Myocyte (in vitro differentiated cells): ENCODE measurements at places on chromosomes 4 and X. TPM values are rescaled to one million over a fixed set of nuclear protein-coding genes. Genes with fewer than 3 reads are reported as not detected.

DNA sequence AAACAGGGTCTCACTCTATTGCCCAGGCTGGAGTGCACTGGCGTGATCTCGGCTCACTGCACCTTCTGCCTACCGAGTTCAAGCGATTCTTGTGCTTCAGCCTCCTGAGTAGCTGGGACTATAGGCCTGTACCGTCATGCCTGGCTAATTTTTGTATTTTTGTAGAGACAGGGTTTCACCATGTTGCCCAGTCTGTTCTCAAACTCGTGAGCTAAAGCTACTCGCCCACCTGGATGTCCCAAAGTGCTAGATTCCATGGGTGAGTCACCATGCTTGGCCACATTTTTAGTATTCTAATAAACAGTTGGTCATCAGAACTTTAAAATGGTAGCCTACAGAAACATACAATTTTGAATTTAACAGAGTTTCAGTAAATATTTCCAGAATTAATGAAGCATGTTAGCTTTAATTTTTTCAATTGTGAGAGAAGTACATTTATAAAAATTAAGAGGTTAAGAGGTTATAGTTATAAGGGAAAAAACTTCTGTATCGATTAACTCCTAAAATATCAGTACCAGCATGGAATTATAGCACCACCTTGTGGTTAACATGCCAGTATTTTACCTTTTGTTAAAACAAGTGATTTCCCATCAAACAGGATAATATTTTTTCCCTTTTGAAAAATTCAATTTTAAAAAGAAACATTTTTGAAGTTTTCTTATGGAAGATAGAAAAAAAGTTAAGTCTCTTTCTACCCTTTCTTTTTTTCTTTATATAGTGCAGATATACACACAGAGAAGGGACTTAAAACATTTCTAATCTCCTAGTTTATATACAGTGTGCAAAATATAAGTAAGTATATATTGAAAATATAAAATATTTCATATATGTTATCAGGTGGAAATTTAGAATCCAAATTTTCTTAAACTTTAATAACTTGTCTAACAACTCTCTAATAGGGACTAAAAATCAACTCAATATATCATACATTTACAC, 35.4 kb downstream of the CEP44 start:
- peak; percentile 47 for DNase-seq

Gene OPRPN
- total RNA-seq: not detected in 2 replicates

DNA sequence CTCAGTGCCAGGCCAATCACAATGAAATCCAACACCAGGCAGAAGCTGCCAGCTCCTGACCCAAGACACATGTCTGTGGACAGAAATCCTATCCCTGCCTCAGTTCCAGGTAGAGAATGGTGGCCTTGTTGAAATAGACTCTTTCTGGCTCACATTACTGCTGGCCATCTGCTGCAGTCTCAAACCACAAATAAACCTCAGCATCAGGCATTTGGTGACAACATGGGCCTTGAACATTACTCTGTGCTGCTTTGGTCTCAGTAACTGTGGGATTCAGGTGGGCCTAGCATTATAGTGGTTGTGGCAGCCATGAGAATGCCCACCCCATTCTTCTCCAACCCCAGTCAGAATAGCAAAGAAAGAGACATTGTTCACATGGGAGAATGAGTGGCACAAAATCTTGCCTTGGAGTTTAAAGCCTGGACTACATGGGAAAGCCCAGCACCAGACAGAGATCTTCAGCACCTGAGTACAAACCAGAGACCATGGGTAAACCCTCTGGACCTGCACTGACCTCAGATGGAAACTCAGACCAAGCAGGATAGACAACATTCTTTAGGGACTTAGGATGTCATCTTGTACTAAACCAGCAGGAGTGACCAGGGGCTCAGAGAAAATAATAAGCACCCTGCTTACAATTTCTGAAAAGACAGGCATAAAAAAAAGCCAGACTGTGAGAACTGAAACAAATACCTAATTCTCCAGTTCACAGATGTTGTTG, 50.4 kb upstream of the TRAM1L1 start:
- DNase-seq: peak; percentile 95

DNA sequence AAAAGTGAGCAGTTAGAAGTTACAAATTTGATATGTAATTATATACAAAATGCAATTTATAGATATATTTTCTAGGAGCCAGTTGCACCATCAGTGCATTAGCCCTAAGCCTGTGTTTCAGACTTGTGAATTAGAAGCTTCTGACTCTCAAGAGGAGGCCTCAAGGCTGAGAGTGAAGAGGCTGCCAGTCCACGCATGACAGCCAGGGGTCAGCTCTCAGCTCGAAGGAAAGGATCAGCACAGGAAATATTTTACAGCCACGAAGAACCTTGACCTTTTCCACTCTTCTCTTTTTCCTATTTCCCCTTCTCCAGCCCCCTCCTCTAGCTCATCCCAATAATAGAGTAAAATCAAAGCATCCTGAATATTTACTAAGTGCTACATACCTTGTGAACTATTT, 642.4 kb downstream of the TRIML1 start:
- peak; percentile 18 for DNase-seq

GRCh38 chrX:49856819-49857218, 22.5 kb upstream of the USP27X start:
- no peak for DNase-seq

GRCh38 chrX:63281465-63281864, 69.7 kb downstream of the SPIN4 start:
- DNase-seq: no peak

- no peak for DNase-seq
Observed at GRCh38 chr4:161949946-161950725, 213.7 kb downstream of the FSTL5 start.

Gene EXOC1L
- total RNA-seq: not detected in 2 replicates

Gene CT45A2
- not detected in 2 replicates for total RNA-seq

GRCh38 chr4:28225689-28226353, 1365.2 kb downstream of the STIM2 start:
- DNase-seq: no peak

DNA sequence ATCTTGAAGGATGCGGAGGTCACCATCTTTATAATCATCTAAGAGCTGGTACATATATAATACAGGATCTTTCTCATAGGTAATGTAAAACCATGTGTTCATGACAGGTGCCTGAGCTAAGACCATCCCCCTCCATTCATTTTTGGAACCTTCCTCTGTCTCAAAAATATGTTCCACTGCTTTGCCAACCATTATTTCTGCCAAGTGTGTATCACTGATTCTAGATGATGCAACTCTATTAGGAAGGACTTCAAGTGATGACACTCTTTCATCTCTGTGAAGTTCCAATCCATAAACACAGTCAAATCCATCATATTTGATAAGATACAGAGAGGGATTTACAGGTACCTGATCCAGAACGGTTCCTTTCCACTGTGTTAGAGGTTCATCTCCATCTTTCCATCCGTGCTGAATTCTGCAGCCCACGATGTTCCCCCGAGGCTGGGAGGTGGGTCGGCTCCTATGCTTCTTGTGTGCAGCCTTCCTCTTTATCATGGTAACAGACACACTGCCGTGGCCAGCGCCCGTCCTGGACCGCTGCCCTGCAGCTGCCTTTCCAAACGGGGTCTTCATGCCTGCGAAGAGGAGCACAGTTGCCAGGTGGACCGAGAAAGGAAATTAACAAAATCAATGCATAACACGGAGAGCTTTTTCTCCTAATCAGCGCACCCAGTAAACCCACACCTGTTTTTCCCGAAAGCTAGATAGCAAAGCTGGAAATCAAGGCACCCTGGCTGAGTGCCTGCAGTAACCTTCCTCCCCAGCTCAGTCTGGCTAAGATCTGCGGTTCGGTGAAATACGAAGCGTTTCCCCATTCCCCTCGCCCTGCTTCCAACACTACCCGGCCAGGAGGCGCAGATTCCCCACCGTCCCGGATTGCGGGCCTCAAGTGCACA, 718 bp downstream of the SPIN3 start:
- DNase-seq: no peak

GRCh38 chr4:2390784-2391421, 27.5 kb downstream of the ZFYVE28 start:
- peak; percentile 56 for DNase-seq

DNA sequence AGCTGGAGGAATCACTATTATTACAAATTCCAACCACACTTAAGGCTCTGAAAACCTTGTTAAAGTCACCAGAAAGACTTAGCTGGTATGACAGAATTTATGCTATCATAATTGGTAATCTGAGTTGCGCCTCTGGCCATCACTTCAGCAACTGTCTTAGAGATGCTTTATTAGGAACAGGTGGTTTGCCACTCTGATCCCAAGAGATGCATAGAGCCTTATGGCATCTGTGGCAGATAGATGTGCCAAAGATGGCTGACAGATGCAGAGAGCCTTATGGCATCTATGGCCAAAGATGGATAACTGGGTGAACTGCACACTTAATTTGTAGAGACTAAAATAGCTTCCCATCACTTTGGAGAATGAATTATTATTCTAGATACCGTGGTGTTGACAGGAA, 32.3 kb upstream of the PLAC8 start:
- peak; percentile 29 for DNase-seq

DNA sequence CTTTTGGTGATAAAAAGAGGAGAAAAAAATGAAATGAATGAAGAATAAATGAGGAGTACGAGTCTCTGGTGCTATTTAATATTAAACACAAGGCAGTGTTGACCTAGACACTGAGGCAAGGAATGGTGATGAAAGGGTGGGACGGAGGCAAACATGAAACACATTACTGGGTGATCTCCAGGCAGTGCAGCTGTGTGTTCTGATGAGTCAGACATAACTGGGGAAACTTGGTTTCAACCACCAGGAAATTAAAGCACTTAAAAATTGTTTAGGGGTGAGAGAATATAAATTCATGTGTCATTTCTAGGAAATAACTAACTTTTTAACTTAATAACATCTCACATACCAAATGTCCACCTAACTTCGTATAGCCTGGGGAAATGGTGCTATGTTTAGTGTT, 19.7 kb upstream of the CXCL6 start:
- DNase-seq: peak; percentile 83

Gene FAM133A
- total RNA-seq: not detected in 2 replicates

DNA sequence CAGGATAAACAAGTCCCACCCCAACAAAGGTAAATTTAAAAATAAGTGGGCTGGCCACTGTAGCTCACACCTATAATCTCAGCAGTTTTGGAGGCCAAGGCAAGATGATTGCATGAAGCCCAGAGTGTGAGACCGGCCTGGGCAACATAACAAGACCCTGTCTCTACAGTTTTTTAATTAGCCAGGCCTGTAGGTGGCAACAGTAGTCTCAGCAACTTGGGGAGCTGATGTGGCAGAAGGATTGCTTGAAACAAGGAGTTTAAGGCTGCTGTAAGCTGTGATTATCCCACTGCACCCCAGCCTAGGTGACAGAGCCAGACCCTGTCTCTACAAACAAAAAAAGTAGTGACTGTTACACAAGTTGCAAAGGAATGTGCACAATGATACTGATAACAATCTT, 74.6 kb upstream of the FAAH2 start:
- DNase-seq: no peak

GRCh38 chr4:123520325-123520724, 123.7 kb downstream of the SPRY1 start:
- DNase-seq: no peak

- no peak for DNase-seq
Observed at GRCh38 chr4:104870495-104871233, 276.0 kb upstream of the TET2 start.

DNA sequence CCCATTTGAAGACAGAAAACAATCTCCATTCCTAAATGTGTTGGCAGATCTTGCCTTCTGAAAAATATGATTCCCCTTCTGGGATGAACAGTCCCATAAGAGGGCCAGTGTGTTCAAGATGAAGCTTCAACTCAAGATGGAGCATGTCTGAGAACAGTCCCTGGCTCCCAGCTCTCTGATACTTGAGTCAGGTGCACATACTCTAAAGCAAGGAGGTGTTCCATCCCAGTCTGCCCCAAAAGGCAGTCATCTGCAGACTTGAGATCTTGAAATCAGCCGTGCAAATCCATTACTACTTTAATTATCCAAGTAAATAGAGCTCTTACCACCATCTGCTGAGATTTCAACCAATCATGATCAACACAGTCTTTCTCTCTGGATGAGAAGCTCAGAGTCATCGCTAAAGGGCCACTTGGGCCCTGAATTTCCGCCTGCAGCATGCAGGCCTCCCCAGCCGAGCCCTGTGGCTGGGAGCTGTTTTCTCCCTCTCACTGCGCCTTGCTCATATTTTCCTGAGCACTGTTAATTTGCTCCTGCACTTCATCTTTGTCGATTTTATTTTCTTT, 22.2 kb downstream of the CCDC149 start:
- DNase-seq: no peak

DNA sequence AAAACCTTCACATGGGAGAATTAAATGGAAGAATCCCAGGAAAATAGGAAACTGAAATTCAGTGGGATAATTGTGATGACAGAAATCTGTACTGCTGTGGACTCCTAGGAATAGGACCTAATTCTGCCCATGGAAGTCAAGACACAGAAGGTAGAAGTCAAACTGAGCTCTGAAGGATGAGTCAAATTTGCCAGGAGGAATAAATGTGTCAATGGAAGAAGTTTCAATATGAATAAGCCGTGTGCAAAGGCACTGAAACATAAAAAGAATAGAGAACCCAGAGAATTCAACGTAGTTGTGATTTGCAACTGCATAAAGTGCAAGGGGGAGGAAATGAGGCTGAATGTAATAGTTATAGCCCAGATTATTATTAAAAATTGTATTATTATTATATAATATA, 11.6 kb downstream of the ENAM start:
- DNase-seq: no peak

DNA sequence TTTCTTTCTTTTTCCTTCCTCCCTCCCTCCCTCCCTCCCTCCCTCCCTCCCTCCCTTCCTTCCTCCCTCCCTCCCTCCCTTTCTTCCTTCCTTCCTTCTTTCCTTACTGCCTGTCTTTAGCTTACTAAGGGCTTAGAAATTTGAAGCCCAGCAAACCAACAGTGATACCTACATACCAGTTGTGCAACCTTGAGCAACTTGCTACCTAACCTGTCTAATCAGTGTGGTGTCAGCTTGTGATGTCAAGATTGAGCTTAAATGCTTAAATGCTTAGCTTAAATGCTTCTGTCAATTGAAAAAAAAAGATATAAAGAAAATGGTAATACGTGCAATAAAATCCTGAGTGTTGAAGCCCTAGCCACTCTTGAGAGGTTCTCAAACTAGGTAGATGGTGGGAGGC, 728.6 kb downstream of the TRIML1 start:
- no peak for DNase-seq

DNA sequence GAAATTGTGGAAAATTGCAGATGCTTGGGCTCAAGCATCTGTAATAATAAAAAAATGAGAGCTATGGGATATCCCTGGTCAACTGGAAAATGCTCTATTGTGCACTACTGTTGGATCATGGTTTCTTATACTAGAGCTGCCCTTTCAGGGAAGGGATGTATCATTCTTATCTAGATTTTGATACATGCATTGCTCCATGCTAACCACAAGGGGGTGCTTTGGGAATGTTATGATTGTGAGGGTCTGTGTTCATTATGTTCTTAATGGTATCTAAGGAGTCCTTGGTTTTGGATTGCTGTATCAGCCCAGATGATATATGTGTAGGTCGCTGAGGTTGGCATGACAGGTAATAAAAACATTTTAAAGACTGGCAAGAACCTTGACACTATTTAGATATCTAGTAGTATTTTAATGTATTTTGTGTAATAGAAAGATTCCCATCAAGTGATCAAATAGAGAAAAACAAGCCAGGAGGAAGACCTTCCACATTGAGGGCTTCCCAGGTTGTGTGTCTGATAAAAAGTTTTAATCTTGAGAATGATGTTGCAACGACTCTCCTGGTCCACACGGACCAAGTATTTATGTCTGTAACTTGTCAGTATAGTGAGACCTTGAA, 49.2 kb upstream of the TLR2 start:
- peak; percentile 23 for DNase-seq

Gene IBSP
- total RNA-seq: not detected in 2 replicates
